ENCODE measurements at places on chromosomes 1 and 21.
A peak's percentile ranks its signal among the peaks of the same experiment; 100 is the strongest.

GRCh38 chr1:112985123-112985522 is 29.1 kb upstream of the SLC16A1 start:
- no peak for DNase-seq

DNA sequence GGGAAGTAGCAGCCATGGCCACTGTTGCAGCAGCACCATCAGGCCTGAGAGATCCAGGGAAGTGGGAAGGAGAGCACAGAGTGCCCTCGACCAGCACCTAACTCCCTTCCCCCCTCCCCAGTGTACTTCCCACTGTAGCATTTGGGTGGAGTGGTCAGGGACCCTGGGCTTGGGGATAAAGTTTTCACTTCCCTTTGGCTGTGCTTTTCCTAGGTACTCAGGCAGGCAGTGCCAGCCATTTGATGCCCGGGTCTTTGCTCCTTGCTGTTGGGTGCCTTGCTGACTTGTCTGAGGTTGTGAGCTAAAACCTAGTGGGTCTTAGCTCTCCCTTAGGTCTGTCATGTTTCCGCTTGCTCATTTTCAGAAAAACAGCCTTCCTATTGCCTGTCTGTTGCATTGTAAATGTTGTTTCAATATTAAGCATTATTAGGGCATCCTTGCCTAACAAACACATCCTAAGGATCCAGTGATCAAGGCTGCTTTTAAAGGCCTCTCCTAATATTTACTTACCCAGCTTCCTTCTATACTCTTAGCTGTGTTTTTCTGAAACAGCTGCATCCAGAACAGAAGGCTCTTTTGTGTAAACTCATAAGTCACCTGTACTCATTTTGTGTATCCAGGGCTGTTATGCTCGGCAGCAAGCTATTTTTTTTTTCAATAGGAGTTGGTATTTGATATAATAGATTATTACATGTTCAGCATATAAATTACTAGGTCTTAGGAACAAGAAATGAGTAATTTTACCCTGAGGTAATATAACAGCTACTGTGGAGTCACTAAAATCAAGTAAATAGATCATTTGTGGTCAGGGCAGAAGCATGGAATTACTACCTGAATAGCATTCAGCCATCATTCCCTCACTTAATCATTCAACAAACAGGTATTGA is 418.6 kb upstream of the PROX1 start:
- no peak for DNase-seq

DNA sequence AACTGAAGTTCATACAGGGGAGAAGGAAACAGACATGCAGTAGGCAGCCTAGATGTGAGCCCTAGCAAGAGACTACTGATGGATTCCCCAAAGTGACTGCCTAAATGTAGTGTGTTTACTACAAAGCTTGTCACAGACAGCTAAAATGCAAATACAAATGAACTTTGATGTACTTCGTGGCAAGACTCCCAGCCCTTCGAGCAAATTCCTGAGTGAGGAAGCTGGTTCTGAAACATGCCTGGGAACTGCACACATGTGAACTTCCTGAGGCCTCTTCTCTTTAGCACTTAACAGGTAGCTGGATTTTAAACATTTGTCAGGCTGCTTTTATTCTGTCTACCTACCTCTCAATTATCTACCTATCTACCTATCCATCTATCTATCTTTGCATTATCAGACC is 6.7 kb upstream of the IRF2BP2 start:
- no peak for DNase-seq

- no peak for DNase-seq
Measured at GRCh38 chr1:89832496-89833127, 11.8 kb downstream of the LRRC8D start.

DNA sequence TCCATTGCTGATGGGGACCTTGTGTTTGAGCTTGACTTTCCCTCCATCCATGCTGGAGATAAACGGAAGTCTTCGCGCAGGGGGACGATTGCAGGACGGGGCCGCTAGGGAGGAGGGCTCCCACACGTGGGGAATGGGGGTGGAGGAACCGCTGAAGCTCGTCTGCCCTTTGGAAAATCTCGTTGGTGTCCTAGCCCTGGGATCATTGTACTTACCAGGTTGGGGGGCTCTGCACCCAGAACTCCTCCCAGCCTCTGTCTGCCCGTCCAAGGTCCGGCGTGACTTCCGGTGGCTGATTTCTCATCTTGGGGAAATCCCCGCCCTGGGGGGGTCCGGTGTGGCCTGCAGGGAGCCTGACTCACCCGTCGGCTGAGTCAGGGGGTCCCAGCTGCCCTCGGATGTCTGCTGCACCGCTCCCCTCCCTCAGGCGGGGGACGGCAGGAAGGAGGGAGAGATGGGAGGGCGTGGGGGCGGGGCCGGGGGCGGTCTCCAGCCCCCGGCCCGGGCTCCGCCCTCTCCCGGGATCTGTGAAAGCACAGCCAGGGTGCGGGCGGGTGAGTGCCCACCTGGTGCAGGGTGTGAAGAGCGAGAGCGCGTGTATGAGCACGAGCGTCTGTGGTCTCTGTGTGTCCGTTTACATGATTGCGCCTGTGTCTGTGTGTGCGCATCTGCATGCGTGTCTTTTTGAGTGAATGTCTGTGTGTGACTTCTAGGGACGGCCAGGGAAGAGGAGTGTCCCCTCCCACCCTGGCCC is 35.8 kb downstream of the PIK3CD start:
- DNase-seq = peak; percentile 48

DNA sequence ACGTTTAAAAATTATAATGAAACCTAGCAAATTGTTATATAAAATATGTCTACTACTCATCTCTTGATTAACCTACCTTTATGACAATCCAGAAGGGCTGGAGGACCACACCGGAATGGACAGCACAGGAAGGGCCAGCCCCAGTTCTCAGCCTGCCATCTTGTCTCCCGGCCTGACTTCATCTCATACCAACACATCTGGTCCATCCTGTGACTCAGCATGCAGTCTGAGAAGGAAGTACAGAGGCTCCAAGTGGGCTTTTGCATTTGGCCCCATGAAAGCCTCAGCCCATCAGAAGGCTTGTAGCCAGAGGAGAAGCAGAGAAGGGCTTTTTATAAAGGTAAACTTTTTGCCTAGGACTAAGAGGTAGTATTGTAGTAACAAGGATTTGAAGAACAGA is 436.6 kb downstream of the MRPL39 start:
- DNase-seq = no peak

- no peak for DNase-seq
Measured at GRCh38 chr21:43979654-43980053, 32.5 kb upstream of the TRAPPC10 start.

GRCh38 chr1:185213091-185213490 is 56.1 kb downstream of the SWT1 start:
- no peak for DNase-seq

DNA sequence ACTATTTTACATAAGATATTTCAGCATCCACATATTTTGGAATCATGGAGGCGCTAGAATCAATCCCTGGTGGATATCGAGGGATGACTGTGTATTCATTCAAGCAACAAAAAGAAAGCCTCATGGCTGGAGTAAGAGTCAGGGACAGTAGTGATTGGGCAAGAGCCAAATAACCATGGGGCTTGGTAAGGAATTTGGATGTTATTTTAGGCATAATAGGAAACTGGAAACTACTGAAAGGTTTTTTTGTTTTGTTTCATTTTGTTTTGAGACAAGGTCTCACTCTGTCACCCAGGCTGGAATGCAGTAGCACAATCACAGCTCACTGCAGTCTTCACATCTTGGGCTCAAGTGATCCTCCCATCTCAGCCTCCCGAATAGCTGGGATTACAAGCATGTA is 33.8 kb upstream of the EYA3 start:
- no peak for DNase-seq

DNA sequence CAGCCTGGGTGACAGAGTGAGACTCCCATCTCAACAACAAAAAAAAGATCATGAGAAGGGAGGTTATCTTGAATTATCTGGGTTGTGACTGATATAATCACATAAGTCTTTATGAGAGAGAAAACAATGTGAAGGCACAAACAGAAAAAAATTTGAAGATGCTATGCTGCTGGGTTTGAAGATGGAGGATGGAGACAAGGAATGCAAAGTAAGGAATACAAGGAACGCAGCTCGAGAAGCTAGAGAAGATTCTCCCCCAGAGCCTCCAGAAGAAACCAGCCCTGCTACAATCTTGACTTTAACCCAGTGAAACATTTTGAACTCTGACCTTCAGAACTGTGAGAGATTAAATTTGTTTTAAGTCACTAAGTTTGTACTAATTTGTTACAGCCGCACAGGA is 15.1 kb downstream of the EVI5 start:
- no peak for DNase-seq

GRCh38 chr1:236041631-236042618 is 23.0 kb downstream of the NID1 start:
- no peak for DNase-seq

GRCh38 chr1:157274698-157275534 is 136.7 kb upstream of the ETV3 start:
- no peak for DNase-seq

- DNase-seq = peak; percentile 16
Measured at GRCh38 chr1:53641481-53642214, 97.3 kb downstream of the GLIS1 start.

DNA sequence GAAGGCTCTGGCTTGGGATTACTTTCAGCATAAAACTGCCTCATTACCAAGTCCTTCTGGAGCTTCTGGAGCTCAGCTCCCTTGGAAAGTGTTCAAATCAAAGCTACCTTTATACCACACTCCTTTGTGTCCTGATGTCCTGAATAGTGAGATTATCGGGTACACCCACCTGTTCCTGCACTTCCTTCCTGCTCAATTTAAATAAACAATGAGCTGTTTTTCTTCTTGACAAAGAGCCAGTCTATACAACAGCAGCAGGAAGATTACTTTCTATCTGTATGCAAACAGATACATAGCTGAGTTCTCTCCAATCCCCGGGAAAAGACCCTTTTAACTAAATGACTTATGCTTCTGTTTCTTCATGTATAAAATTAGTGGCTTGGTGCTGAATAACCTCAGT is 258.0 kb upstream of the FMN2 start:
- no peak for DNase-seq

GRCh38 chr1:234270581-234271242 is 102.5 kb upstream of the COA6 start:
- no peak for DNase-seq

- no peak for DNase-seq
Measured at GRCh38 chr1:27891196-27891889, 19.0 kb downstream of the THEMIS2 start.

GRCh38 chr1:183077097-183077496 is 53.9 kb downstream of the LAMC1 start:
- no peak for DNase-seq

DNA sequence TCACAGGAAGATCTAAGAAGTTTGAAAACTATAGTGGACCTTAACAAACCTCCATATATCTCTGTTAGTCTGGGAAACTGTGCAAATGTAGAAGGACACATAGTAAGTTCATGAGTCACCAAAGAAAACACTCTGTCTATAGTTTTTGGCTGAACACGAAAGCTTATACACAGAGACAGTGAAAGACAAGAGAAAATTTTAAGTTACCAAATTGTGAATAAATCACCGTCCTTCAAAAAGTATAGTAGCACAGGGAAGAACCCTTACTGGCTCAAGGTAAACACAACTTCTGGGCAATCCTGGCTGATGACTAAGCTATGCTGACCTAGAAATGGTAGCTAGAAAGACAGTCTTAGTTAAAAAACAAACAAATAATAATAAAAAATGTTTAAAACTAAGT is 1057.9 kb downstream of the AMY1C start:
- no peak for DNase-seq

DNA sequence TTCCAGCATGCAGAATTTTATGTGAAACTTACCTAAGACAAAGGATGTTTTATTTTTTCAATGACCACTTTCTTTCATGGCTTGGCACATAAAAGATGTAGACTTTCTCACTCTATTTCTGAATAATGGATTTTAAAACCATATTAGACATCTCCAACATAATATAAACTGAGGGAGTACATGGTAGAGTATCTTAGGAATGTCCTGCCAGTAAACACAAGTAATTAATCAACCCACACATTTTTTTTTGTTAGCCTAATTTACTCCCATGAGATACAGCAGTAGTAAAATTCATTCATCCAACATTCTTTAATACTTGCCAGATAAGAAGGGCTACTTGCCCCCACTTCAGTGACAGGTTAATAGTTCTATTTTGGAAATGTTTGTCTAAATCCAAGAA is 235.4 kb upstream of the ADAMTS5 start:
- DNase-seq = no peak

GRCh38 chr1:50183378-50184133 is 74.8 kb downstream of the ELAVL4 start:
- peak; percentile 74 for DNase-seq

DNA sequence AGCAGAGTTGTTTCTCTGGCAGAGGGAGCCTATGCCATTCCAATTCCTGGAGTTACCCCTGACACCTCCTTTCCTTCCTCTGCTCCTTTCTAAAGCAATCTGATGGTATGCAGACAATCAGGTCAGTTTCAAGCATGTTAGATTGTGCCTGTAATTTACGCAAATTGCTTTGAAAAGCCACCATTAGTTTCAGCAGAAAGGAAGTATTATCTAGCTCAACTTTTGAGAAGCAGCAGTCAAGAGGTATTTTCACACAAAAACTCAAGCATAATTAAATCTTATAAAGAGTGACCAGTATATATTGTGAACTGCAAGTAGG is 2.2 kb downstream of the ERRFI1 start:
- DNase-seq = no peak

- no peak for DNase-seq
Measured at GRCh38 chr1:173693238-173693637, 21.5 kb upstream of the KLHL20 start.

- DNase-seq = no peak
Measured at GRCh38 chr1:236502972-236503639, 20.7 kb upstream of the LGALS8 start.

- peak; percentile 76 for DNase-seq
Measured at GRCh38 chr1:159188375-159188788, 16.3 kb upstream of the ACKR1 start.

DNA sequence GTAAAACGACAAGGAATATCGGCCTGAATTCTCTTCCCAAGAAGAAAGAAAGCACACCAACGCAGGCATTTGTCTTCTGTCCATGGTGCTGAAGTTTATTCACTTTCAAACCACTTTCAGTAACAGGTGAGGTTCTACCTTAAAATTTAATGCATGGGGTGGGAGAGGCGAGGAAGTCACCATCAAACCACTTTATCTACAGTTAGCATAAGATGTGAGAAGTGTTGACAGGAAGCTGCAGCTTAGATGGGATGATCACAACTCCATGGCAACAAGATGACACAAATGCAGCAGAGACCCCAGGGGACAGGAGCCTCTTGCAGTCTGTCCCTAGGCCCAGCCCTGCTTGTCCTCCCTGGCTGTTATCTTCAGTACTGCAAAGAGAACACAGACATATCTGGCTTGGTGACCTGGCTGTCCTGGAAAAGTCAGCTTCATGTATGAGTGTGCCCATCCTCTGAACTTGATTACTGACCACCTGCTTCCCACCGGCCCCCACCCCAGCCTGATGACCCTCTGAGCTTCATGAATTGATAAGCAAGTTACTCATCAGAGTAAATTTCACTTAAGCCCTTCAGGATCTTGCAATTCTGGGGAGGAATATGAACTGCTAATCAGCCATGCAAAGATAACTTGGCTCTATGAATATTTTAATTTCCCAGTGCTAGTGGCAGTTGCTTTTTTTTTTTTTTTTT is 1.8 kb downstream of the NPPA start:
- peak; percentile 14 for DNase-seq

GRCh38 chr1:185355947-185356346 is 38.9 kb upstream of the IVNS1ABP start:
- DNase-seq = no peak

- no peak for DNase-seq
Measured at GRCh38 chr1:192787914-192788585, 20.8 kb upstream of the RGS2 start.

Measured in SK-N-DZ (cell line).